ENCODE measurements at places on chromosomes 6 and 20. TPM values are rescaled to one million over a fixed set of nuclear protein-coding genes. Genes with fewer than 3 reads are reported as not detected.

DNA sequence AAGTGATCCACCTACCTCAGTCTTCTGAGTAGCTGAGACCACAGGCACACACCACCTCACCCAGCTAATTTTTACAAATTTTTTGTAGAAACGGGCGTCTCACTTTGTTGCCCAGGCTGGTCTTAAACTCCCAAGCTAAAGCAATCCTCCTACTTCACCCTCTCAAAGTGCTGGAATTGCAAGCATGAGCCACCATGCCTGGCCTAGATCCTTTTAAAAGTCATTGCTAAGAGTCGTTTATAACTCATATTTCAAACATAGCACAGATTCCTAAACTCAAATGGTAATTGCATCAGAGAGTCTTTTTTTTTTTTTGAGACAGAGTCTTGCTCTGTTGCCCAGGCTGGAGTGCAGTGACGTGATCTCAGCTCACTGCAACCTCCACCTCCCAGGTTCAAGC, 7.7 kb upstream of the SAMHD1 start:
- no peak overlapping the region for H3K4me3 ChIP-seq
- H3K27me3 ChIP-seq, result no peaks in the 10 kb centered on the region
- H3K36me3 ChIP-seq, result no peaks in the 10 kb centered on the region
- no peaks in the 10 kb centered on the region for H3K4me1 ChIP-seq

DNA sequence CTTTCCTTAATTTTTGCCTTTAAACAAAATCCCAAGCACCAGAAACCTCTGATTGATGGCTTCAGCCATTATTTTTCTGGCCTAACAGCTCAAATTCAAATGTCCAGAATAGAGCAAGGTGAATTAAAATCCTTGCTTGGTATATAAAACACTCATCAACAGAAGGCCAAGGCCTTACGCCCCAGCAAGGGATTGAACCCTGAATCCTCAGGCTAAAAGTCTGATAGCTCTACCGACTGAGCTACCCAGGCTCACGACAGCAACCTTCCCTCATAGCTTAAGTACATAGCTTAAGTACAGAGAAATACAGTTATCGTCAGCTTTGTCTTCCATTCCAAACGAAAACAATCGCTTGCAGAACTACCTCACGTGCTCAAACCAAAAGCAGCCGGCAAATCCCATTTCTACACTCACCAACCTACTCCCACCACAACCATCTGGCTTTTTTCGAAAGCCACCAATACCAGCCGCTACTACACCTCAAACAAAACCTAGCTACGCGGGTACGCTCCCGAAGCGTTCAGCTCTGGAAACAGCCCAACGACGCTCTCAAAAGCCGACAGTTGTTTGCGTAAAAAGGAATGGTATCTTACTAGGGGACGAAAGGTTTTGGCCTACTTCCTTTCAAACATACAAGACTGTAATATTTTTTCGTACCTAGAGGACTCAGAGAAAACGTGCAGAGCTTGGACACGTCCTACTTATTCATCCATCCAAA, 167.5 kb downstream of the GPX5 start:
- no peaks in the 10 kb centered on the region for H3K4me1 ChIP-seq
- no peaks in the 10 kb centered on the region for H3K36me3 ChIP-seq
- no peaks in the 10 kb centered on the region for H3K27me3 ChIP-seq
- H3K27ac ChIP-seq, result no peak overlapping the region

- no peak overlapping the region for H3K4me3 ChIP-seq
- H3K27me3 ChIP-seq, result no peaks in the 10 kb centered on the region
- no peak for DNase-seq
- H3K4me1 ChIP-seq, result no peaks in the 10 kb centered on the region
- no peak overlapping the region for H3K27ac ChIP-seq
Measured at GRCh38 chr6:93964321-93964720, 545.0 kb upstream of the EPHA7 start.

- no peaks in the 10 kb centered on the region for H3K4me1 ChIP-seq
- H3K27ac ChIP-seq, result no peak overlapping the region
- H3K4me3 ChIP-seq, result no peak overlapping the region
- no peak for DNase-seq
Measured at GRCh38 chr20:35511814-35512420, 17.5 kb downstream of the C20orf173 start.

DNA sequence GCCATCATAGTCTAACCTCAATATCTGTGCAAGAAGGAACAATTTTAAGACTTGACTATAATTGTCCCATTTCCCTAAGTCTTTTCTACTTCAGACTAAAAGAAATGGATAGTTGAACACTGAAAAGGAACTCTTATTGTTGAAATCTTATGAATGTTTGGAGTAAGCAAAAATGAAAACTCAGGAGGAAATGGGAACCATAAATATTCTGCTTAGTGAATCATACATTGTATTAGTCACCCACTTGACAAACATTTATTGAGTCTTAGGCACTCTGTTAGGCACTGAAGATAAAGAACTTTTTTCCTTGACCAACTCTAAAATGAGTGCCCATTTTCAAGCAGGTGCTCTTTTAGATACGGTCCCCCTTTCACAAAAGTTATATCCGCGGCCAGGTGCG, 8.7 kb downstream of the CCDC170 start:
- no peak overlapping the region for H3K27ac ChIP-seq
- H3K4me3 ChIP-seq, result no peak overlapping the region
- H3K36me3 ChIP-seq, result no peaks in the 10 kb centered on the region
- DNase-seq, result no peak

DNA sequence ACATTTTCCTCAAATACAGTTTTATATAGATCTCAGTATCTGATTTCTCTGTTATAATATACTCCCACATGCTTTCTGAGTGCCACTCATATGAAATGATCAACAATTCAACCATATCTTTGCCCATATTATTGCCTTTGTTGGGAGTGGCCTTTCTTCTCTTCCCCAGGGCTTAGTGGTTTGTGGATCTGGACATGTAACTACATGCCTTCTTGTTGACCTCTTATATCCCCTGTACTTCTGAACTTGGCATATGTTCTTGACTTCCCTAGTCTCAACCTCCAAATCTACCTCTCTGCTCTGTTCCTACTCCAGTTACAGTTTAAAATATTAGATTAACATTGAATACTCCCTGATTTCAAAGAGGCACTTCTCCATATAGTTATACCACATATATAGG, 34.3 kb upstream of the PRIM2 start:
- no peaks in the 10 kb centered on the region for H3K36me3 ChIP-seq
- no peak overlapping the region for H3K27ac ChIP-seq
- H3K27me3 ChIP-seq, result no peaks in the 10 kb centered on the region
- no peaks in the 10 kb centered on the region for H3K4me1 ChIP-seq

- H3K4me1 ChIP-seq, result no peaks in the 10 kb centered on the region
- no peaks in the 10 kb centered on the region for H3K36me3 ChIP-seq
- H3K4me3 ChIP-seq, result no peak overlapping the region
- no peak overlapping the region for H3K27ac ChIP-seq
Measured at GRCh38 chr6:5506597-5506996, 245.3 kb downstream of the FARS2 start.

- no peaks in the 10 kb centered on the region for H3K36me3 ChIP-seq
- DNase-seq, result no peak
- H3K27me3 ChIP-seq, result no peaks in the 10 kb centered on the region
- no peaks in the 10 kb centered on the region for H3K4me1 ChIP-seq
- H3K27ac ChIP-seq, result no peak overlapping the region
- H3K4me3 ChIP-seq, result no peak overlapping the region
Measured at GRCh38 chr20:16761305-16761829, 13.2 kb downstream of the OTOR start.

- H3K27ac ChIP-seq, result no peak overlapping the region
- no peaks in the 10 kb centered on the region for H3K27me3 ChIP-seq
- H3K36me3 ChIP-seq, result no peaks in the 10 kb centered on the region
- H3K4me3 ChIP-seq, result no peak overlapping the region
Measured at GRCh38 chr20:46983466-46983865, 88.8 kb downstream of the EYA2 start.

DNA sequence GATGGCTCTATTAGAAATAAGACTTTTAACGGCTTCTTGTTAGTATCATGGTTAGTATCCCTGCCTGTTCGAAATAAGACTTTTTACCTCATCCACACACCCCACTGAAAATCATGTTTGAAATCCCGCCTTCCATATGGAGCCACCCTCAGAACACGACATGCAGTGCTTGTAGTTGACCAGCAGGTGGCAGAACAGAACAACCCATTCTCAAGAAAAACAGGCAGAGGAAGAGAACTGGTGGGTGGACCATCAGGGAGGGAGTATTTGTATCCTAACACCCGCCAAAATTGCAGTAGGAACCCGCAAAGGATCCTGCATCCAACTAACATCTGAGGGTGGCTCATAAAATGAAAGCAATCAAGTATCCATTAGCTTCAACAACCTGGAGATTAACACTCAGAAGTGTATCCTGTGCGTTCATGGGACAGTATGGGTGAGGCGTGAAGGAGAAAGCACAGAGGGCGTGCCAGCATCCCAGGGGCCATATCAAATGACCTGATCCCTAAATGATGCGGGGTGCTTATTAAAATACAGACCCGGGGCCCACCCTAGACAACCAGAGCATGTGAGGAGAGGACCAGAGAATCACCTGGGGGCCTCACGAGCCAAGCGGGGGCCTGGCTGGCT, 89.6 kb upstream of the NHSL1 start:
- no peaks in the 10 kb centered on the region for H3K4me1 ChIP-seq
- H3K4me3 ChIP-seq, result no peak overlapping the region
- no peak for DNase-seq
- no peaks in the 10 kb centered on the region for H3K36me3 ChIP-seq
- no peak overlapping the region for H3K27ac ChIP-seq

GRCh38 chr6:127506894-127507293, 12.2 kb downstream of the MTCL3 start:
- H3K4me1 ChIP-seq, result no peaks in the 10 kb centered on the region
- no peak for DNase-seq
- H3K27me3 ChIP-seq, result no peaks in the 10 kb centered on the region
- no peaks in the 10 kb centered on the region for H3K36me3 ChIP-seq
- H3K27ac ChIP-seq, result no peak overlapping the region
- no peak overlapping the region for H3K4me3 ChIP-seq

DNA sequence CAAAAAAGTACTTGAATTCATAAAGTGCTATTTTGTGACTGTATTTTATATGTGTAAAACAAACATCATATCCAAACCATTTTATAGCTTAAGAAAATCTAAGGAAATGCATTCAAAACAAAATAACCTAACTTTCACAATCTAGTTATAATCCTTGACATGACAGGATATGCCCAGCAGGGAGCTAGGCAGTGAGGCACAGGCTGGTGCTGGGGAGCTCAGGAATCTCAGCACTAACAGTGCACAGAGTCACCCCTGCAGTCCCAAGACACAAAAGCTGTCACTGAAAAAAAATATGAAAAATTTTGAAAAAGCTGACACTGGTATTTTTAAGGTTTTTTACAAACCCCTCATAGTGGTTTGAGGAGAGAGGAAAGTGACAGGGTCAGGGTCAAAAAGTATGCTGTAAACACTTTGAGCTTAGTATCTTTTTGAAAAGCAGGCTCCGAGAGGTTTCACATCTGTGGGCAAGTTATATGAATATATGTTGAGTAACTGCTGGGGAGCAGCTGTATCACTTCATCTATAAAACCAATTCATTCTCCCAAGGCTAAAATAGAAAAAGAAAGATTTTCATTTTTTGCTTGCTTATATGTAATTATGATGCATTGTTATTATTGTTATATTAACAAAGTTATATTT, 24.1 kb downstream of the LGSN start:
- no peak for DNase-seq
- H3K27ac ChIP-seq, result no peak overlapping the region
- H3K27me3 ChIP-seq, result no peaks in the 10 kb centered on the region

GRCh38 chr6:36638579-36638978, 39.9 kb upstream of the CDKN1A start:
- no peak overlapping the region for H3K27ac ChIP-seq
- H3K36me3 ChIP-seq, result no peaks in the 10 kb centered on the region
- DNase-seq, result no peak
- no peaks in the 10 kb centered on the region for H3K27me3 ChIP-seq
- peaks cover 22% of the 10 kb centered on the region for H3K4me1 ChIP-seq

- no peaks in the 10 kb centered on the region for H3K4me1 ChIP-seq
- H3K4me3 ChIP-seq, result no peak overlapping the region
- no peak overlapping the region for H3K27ac ChIP-seq
Measured at GRCh38 chr6:155939253-155939652, 483.6 kb upstream of the NOX3 start.

DNA sequence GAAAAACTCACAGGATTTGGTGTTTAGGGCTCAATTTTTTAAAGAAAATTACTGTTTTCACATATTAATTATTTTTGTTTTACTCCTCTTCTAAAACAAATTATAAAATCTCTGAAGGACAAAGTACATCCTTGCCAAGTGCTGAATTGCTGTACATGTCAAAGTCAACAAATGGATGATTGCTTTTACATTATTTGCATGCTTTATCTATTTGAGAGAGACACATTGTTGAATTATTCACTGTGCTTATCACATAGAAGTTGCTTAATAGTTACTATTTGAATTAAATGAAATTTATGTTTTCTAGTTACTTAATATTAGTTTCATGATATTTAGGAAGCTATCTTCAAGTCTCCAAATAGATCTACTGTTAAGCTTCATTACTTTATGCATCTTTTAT, 318.6 kb upstream of the PTCHD4 start:
- no peaks in the 10 kb centered on the region for H3K36me3 ChIP-seq
- H3K4me1 ChIP-seq, result no peaks in the 10 kb centered on the region
- H3K27ac ChIP-seq, result no peak overlapping the region
- H3K4me3 ChIP-seq, result no peak overlapping the region

- H3K4me1 ChIP-seq, result no peaks in the 10 kb centered on the region
- no peak for DNase-seq
- no peaks in the 10 kb centered on the region for H3K36me3 ChIP-seq
- no peak overlapping the region for H3K4me3 ChIP-seq
- no peak overlapping the region for H3K27ac ChIP-seq
- no peaks in the 10 kb centered on the region for H3K27me3 ChIP-seq
Measured at GRCh38 chr6:155710704-155711103, 255.1 kb upstream of the NOX3 start.

- H3K36me3 ChIP-seq, result peaks cover 30% of the 10 kb centered on the region
- no peak for DNase-seq
- peak within 1 kb of the TSS; percentile 88 for H3K27ac ChIP-seq
- H3K27me3 ChIP-seq, result no peaks in the 10 kb centered on the region
Measured at GRCh38 chr6:33410711-33411631, at the start of gene PHF1. PHF1 (plus strand) TSS chr6:33411014; CDS start chr6:33412264, 1,250 bp downstream.

GRCh38 chr6:50966986-50967385, 148.3 kb downstream of the TFAP2B start:
- H3K27me3 ChIP-seq, result no peaks in the 10 kb centered on the region
- no peak for DNase-seq
- H3K27ac ChIP-seq, result no peak overlapping the region
- no peaks in the 10 kb centered on the region for H3K4me1 ChIP-seq
- H3K4me3 ChIP-seq, result no peak overlapping the region

The TNNC2 gene
- total RNA-seq, result not detected

The SLC35D3 gene
- not detected for total RNA-seq

The PTCRA gene
- total RNA-seq, result not detected

The PRKN gene
- total RNA-seq, result 10.4 TPM

The FAM83C gene
- not detected for total RNA-seq

The ULBP1 gene
- not detected for total RNA-seq

The HLA-DQB1 gene
- 11.1 TPM for total RNA-seq

The NT5E gene
- 47.4 TPM for total RNA-seq

The ARFGEF3 gene
- total RNA-seq, result 1.4 TPM
